ENCODE measurements at places on chromosomes 2 and 18.

- DNase-seq, result no peak
These were observed 205.5 kb upstream of the FSHR start for GRCh38 chr2:49359721-49360406.

- no peak for DNase-seq
These were observed 620.4 kb downstream of the XIRP2 start for GRCh38 chr2:167508709-167509108.

DNA sequence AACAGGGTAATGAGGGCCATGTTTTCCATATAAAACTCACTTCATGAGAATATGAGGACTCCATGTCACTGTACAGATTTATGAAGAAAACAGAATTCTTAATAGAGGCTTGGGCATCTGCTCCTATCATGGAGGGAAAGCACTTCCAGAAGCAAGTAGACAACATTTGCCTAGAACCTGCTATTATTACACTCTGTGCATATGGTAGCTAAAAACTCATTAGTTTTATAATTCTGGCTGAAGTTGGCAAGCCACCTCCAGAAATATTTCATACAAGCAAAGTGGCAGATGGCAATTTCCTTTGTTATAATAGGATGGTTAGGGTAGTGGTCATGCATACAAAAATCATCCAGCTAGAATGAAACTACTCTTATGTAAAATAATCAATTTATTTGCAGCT, 65.8 kb upstream of the TLK1 start:
- DNase-seq, result no peak

- DNase-seq, result no peak
These were observed 203.2 kb upstream of the CYP26B1 start for GRCh38 chr2:72350852-72351251.

DNA sequence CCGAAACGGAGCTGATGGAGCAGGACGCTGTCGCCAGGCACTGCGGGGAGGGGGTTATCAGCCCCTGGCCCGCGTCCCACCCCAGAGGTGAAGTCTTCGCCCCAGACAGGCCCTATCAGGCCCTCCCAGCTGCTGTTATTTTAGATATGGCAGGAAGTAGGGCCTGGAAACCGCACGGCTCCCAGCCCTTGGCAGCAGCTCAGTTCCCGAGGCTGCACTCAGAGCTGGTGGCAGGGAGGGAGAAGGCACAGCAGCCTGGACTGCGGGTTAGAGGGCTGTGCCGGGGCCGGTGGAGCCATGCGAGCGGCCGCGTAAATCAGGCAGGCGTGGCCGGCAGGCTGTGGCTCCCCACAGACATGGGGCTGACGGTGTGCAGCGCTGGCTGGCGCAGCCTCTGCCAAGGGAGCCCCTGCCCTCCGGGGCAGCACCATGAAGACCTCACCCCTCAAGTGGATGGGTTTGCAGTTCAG, 111.4 kb downstream of the NFATC1 start:
- no peak for DNase-seq

- no peak for DNase-seq
These were observed 193.8 kb downstream of the LRRTM4 start for GRCh38 chr2:77328134-77328931.

DNA sequence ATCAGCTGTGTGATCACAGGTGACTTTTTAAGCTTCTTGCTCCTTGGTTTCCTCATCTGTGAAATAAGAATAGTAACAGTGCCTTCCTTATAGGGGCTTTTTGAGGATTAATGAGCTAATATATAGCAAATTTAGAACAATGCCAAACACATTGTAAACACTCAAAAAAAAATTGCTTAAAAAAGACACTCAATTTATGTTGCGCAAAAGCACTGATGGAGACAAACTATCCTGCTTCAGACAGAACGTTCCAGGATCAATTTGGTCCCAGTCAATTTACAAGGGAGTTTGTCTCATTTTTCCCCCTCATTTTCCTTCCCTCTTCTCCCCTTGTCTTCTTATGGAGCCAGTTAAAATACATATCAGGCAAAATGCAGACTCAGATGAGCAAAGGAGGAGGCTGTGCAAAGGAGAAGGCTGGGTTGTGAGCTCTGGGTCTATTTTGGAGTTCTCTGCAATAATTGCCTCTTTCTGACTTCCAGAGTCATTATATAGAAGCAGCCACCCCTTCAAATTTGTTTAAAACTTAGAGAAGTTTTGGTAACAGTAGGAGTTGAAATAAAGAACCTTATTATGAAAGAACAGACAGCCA, 83.7 kb downstream of the SOCS6 start:
- DNase-seq, result no peak

- DNase-seq, result no peak
These were observed 81.7 kb upstream of the SEC11C start for GRCh38 chr18:59057969-59058368.

- DNase-seq, result no peak
These were observed 160.2 kb downstream of the PMAIP1 start for GRCh38 chr18:60060026-60060425.

GRCh38 chr2:182545420-182546167, 118.8 kb upstream of the PDE1A start:
- no peak for DNase-seq

- peak; percentile 84 for DNase-seq
These were observed 592 bp downstream of the ME2 start for GRCh38 chr18:50879302-50880118.

DNA sequence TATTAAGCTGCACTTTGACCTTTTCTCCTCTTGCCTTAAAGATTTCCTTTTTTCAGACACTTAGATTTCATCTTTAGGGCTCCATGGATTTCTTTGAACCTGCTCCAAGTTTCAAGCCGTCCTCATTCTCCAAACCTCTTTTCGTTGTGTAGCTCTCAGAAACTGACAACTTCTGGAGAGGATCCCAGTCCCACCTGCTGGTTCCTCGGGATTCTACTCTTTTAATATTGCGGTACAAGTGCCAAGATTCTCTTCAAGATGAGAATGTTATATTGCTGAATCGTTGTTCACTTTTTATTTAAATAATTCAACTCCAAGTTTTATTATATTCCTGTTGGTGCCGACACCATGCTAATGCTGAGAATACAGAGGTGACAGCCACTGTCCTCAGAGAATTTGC, 141.1 kb downstream of the CDH20 start:
- DNase-seq, result no peak

- DNase-seq, result no peak
These were observed 16.1 kb downstream of the CCDC178 start for GRCh38 chr18:33424266-33424946.

GRCh38 chr2:61220768-61221167, 58.8 kb downstream of the C2orf74 start:
- no peak for DNase-seq

DNA sequence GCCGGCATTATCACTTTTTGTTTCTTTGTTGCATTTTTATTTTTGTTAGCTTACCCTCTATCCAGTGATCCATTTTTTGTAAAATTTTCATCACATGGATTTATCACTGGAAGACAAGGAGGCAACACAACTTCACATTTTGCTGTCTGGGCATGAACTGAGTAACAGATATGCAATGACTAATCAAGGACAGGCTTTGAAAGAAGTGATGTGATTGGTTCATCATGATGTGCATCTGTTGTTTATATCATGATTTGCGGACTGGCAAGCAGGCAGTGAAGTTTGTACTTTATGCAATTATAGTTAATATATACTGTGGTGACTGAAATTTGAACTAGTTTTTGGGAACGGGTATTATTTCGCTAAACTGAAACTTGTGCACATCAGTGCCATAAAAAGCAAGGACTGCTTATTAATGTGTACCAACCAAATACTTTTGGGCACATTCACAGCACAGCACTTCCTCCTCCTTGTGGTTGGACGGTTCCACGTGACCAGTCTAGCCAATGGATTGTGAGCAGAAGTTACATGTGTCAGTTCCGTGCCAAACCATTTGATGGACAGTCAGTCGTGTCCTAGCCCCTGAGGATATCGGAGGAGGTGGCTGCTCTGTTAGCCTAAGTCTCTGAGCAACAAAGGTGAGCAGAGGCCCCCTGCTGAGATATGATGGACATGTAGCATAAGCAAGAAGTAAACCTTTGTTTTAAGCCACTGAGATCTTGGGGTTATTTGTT, 201.4 kb upstream of the SIX2 start:
- DNase-seq, result no peak

DNA sequence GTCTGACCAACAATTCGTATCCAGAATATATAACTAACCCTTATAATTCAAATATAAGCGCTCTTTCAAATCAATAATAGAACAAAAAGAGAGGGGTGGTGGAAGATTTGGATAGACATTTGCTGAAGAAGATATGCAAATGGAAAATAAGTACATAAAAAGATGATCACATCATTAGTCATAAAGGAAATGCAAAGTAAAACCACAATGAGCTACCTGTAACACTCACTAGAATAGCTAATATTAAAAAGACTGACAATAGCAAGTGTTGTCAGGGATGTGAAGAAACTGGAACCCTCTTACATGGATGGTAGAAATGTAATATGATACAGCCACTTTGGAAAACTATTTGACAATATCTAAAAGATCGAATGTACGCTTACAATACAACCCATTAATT, 84.9 kb upstream of the MRPS9 start:
- DNase-seq, result no peak

- DNase-seq, result no peak
These were observed 241.2 kb upstream of the NCKAP5 start for GRCh38 chr2:133809485-133809884.

GRCh38 chr2:98343285-98343684, 3.0 kb upstream of the CNGA3 start:
- no peak for DNase-seq

- no peak for DNase-seq
These were observed 126.3 kb downstream of the IRS1 start for GRCh38 chr2:226673314-226673723.

GRCh38 chr18:3911413-3911812, 461.4 kb downstream of the TGIF1 start:
- no peak for DNase-seq

DNA sequence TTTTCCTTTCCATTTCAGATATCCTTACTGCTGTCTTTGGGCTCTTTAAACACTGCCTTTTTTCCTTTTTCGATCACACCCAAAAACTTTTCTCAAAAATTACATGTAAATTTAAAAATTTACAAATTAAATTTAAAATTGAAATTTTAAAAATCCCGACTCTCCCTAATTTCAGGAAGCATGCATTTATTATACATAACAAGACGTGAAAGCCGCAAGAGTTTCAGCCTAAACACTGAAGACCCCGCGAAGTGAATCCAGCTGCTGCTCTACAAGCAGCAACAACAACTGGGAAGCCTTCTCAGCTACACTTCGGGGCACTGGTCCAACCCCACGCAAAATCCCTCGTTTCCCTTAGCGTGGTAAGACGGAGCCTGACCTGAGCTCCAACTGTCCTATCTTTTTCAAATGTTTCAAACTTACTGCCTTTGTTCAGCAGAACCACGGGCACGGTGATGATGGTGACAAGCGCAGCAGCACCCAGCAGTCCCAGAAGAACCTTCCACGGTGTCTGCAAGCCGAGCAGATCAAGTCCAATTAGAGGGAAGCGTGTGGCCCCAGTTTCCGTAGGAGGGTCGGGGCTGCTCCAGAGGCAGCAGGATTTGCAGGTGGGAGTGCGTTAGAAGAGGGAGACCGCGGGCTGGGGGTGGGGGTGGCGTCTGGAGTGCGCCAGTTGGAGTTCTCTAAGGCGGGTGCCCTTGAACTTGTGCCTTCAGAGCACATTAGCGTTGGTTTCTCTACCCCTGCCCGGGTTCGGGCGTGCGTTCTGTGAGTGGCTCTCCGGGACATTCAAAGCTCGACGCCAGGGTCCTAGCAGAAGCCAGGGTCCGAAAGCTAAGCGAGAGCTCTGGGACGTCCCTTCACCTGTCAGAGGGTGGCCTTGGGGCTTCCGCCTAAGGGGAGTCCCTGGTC, 783 bp downstream of the DPP4 start:
- DNase-seq, result peak; percentile 26

GRCh38 chr2:36459725-36460137, 104.2 kb downstream of the CRIM1 start:
- no peak for DNase-seq

All from CD8-positive, alpha-beta T cell (primary cell).